ENCODE measurements at places on chromosomes 11 and 22.
A peak's percentile ranks its signal among the peaks of the same experiment; 100 is the strongest.

DNA sequence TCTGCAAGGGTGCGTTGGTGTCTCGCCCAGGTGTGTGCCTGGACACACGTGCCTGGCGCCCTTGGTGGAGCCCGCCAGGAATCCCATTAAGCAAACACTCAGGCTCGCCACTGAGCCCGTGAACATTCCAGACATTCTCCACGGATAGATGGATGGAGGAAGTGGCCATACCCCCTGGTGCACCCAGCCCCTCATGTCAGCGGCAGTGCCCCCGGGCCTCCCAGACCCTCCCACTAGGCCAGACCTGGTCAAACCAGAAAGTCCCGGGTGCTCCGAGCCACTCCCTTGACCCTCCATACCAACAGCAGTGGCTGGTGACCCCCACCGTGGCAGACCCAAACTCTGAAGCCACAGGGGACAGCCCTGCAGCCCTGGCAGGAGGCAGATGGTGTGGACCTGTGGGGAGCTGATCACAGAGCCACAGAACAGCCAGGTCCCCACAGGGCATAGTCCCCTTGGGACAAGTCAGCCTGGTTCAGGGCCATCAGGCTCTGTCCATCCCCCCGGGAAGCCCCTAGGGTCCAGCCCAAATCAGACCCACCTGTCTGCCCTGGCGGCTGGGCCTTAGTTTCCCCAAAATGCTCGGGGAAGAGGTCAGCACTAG is 1.9 kb downstream of the EPS8L2 start:
- peak; percentile 77 for DNase-seq

DNA sequence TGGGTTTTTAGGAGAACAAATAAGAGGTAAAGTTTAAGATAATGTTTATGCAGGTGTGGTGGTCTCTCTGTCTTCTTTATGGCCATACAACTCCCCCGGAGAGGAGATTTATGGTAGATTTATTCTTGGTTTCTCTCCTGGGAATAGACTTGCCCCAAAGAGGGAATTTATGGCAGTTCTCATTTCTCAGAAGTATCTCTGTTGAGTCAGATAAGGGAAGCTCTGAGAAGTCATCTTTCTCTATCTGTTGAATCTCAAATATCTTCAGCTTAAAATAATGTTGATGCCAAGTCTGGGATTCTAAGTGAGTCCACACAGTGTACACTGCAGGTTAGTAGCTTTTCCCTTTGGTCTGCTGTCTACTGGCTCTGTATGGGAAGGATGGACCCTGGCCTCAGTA is 276.4 kb upstream of the PLET1 start:
- no peak for DNase-seq

GRCh38 chr22:37464181-37464580 is 22.0 kb downstream of the MFNG start:
- no peak for DNase-seq

- no peak for DNase-seq
These were observed 258.6 kb downstream of the METTL15 start for GRCh38 chr11:28366549-28367346.

GRCh38 chr22:17217179-17217578 is 2.1 kb downstream of the ADA2 start:
- peak; percentile 73 for DNase-seq

DNA sequence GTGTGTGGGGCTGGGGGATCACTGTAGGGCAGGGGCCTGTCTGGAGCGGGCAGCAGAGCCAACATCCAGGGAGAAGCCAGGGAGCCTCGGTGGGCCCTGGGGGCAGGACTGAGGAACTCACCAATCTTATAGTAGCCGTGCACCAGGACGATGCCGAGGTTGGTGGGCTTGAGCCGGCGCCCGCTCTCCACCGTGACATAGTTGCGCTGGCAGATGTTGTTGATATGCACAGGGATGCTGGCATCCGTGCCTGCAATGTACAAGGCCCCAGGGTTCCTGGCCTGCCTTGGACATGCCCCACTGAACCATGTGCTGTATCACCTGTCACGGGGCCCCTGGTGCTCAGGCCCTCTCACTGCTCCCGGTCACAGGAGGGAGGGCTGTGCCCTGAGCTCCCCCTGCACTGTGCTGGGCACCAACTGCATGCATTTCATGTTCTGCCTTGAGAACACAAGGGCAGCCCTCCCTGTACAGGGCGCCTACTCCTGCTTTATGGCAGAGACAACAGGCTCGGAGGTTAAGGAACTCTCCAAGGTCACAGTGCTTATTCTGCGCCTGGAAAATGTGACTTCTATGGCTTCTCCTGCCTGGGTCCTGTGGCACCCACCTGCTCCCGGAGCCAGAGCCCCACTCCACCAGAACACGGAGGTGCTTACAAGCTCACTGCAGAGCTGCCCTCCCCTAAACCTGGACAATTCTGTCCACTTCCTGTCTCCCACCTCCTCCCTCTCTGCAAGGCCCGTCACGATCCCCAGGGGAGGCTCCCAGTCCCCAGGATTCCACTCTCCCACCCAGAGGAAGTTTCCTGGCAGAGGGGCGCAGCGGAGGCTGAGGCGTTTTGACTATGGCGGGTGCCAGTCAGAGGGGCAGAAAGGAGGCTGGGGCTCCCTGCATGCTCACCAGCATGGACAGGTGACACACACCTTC is 7.8 kb upstream of the PPM1F start:
- DNase-seq: peak; percentile 33

DNA sequence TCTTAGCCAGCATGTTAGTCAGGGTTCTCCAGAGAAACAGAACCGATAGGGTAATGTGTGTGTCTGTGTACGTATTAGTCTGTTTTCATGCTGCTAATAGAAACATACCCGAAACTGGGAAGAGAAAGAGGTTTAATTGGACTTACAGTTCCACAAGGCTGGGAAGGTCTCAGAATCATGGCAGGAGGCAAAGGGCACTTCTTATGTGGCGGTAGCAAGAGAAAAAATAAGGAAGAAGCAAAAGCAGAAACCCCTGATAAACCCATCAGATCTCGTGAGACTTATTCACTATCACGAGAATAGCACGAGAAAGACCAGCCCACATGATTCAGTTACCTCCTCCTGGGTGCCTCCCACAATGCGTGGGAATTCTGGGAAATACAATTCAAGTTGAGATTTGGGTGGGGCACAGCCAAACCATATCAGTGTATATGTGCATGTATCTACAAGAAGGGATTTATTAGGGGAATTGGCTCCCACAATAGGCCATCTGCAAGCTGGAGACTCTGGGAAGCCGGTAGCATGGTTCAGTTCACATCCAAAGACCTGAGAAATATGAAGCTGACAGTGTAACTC is 173.7 kb upstream of the NECTIN1 start:
- no peak for DNase-seq

- DNase-seq: peak; percentile 52
These were observed 52.6 kb upstream of the EMID1 start for GRCh38 chr22:29152954-29153719.

GRCh38 chr22:38404419-38404818 is 50.6 kb downstream of the KCNJ4 start:
- DNase-seq: no peak

DNA sequence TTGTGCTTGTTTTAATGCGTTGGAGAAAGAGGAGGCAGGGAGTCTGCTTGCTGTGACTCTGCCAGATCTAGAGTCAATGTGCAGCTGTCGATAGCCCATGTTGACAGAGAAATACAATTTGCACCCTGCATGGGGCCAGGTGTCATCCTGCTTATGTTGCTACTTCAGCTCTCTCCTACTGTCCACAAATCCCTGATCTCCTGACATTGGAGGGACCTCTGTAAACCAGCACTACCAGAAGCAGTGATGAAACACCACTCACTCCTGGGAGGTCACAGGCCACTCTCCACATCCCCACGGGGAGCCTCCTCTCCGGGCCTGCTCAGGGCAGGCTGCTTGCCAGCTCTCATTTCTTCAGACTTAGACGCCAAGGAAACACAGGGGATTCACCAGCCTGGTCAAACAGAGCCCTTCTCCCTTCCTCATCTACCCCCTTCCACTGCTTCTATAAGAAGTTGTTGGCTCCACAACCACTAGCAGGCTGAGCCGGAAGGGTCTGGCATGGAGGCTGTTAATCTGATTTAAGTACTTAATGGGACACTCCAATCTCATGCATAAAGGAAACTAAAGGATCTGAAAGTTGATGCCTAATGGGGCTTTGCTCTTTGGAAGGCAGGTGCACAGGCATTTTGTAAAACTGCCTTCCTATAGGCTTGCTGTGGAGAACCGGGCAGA is 29.9 kb upstream of the CSNK2A3 start:
- DNase-seq: peak; percentile 41

- peak; percentile 89 for DNase-seq
These were observed 88.6 kb downstream of the PLEKHA7 start for GRCh38 chr11:16925561-16926065.

GRCh38 chr11:128520888-128521681 is 66.3 kb downstream of the ETS1 start:
- DNase-seq: no peak

DNA sequence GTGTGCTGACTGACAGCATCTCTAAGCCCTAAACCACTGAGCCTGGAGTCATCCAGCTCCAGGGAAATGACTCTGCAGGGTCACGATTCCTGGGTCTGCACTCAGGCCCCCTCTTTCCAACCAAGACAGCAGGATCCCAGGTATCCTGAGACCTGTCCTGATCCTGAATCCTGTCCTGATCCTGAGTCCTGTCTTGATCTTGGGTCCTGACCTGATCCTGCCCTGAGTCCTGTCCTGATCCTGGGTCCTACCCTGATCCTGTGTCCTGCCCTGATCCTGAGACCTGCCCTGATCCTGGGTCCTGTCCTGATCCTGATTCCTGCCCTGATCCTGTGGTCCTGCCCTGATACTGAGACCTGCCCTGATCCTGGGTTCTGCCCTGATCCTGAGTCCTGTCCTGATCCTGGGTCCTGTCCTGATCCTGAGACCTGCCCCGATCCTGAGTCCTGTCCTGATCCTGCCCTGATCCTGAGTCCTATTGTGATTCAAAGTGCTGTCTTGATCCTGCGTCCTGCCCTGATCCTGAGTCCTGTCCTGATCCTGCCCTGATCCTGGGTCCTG is 1.4 kb upstream of the KRTAP5-6 start:
- no peak for DNase-seq

DNA sequence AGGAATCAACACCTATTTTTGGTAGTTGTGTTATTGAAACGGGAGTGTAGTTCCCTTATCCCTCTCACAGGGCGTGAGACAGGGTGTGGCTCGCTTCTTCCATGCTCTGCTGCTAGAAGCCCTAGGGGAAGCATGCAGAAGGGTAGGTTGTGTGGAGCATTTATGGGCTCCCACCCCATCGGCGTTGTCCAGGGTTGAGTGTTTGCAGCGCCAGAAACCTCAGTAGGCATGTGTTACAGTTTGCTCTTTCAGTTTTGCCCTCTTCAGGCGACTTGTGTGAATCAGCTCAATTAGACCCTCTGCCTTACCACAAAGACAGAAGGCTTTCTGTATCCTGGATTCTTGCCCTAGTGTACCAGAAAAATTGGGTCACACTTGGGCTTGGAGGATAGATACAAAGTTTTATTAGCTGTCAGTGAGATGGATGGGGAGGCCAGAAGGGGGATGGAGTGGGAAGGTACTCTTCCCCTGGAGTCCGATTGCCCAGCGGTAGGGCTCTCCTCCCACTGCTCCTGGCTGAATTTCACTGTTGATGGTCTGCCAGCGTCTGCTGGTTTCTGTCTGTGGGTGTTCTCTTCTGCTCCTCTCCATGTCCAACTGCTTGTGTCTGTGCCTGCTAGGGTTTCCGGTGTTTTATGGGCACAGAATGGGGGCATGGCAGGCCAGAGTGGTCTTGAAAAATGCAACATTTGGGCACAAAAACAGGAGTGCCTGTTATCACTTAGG is 358.3 kb upstream of the CTSC start:
- DNase-seq: no peak

DNA sequence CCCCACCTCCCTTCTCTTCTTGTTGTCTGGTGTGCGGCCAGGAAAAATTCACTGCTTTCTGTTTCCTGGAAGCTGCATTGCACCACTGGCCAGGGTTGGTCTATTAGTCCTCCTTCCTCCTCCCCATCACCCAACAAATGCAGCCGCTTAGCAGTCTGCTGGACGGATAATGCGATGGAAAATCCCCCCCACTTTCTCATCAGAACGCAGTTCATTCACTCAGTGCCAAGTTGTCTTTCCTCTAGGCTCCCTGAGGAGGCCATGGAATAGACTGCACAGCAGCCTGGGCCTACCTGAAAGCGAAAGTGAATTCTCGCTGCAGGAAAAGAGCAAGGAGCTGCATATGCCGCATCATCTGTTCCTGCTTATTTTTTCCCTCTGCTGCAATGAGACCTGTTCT is 513.6 kb downstream of the METTL15 start:
- no peak for DNase-seq

DNA sequence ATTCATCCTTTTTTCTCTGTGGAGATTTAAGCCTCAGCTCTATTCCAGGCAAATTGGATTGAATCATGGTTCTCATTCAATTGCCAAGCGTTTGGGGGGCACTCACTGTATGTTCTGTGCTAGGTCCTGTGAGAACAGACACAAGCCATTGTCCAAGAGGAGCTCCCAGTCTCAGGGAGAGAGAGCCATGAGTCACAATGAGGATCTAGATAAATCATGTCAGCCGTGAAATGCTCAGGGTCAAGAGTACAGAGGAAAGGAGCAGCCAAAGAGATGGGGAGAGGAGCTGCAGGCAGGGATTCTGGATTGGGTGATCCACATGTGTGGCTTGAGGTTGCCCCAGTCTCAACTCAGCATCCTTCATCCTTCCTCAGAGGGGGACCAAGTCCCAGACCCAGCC is 93.6 kb downstream of the FEZ1 start:
- DNase-seq: no peak

DNA sequence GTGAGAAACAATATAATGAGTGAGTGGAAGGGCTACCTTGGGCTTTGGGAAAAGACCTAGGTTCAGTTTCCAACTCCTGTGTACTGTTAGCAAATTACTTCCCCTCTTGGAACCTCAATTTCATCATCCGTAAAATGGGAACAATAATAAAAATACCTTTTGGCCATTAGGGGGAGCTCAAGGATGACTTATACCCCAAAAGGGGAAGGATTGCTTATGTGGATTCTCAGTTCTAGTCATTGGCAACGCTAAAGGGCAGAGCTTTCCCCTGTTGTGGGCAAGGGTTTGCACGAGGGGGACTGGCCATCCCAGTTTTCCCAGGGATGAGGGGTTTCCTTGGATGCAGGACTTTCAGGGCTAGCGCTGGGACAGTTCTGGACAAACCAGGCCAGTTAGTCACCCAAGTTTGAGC is 3.1 kb upstream of the COMMD9 start:
- peak; percentile 57 for DNase-seq

DNA sequence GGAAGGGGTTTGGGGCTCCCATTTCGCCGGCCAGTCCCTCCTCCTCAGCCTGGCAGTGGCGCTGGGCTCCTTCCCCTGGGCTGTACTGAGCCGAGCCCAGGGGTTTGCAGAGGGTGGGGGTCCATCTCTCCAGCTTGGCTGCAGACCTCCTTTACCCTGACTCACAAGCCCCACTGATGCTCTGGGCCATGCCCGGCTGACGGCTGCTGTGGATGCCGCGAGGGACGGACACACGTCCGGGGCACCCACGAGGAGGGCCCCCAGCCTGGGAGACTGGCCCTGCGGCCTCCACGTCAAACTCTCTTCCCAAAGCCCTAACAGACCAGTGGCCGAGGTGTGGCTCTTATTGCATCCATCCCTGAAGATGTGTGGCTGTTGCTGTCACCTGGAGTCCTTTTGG is 14.1 kb downstream of the PMM1 start:
- no peak for DNase-seq
